Regular cardiac myocyte (primary cell): ENCODE measurements at places on chromosomes 5 and 9. TPM values are rescaled to one million over a fixed set of nuclear protein-coding genes. Genes with fewer than 3 reads are reported as not detected.

The BARHL1 gene
- not detected in 2 replicates for total RNA-seq

The NPDC1 gene
- total RNA-seq: 14.6 and 20.3 TPM in 2 replicates

The CAST gene
- 155 and 181 TPM in 2 replicates for total RNA-seq

The MLLT3 gene
- total RNA-seq: 27.8 and 32.7 TPM in 2 replicates

The ENTREP1 gene
- 0.28 and 0.38 TPM in 2 replicates for total RNA-seq

The SLC2A8 gene
- total RNA-seq: 5.6 and 7.3 TPM in 2 replicates

The ANXA2R gene
- 1.1 and 1.7 TPM in 2 replicates for total RNA-seq

The ZNF346 gene
- total RNA-seq: 12.7 and 13.2 TPM in 2 replicates

The NR2F1-AS1 gene
- total RNA-seq: 19.7 and 20.3 TPM in 2 replicates
